ENCODE measurements at places on chromosomes 4 and X.

DNA sequence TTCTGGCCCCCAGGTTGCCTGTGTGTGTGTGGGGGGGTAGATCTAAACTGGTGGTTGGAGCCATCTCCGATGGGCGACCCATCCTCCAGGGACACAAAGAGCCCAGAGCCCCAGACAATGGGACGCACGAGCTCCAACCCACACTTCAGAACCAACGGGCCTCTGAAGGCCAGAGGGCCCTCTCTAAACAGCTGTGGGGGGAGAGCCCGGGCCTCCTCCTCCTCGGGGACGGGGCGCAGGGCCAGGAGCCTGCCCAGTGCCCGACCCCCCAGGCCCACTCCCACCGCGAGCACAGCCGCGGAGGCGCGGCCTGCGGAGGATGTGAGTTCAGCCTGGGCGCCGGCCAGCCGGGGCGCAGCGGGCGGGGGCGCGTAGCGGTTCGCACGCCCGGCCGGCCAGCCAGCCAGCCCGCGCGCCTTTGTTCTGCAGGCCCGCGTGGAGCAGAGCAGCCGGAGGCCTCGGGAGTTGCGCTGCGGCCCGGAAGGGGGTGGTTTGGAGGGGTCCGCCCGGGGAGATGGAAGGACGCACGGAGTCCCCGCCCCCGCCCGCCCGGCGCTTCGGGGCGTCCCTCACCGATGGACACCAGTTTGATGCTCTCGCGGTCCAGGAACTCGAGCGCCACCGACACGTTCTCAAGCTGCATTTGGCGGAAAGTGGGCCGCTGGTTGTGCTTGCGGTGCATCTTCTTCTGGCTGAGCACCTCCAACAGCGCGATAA lies 4.0 kb downstream of the FLNA start:
- DNase-seq = no peak

GRCh38 chr4:26215725-26216124 lies 105.1 kb upstream of the RBPJ start:
- no peak for DNase-seq

- no peak for DNase-seq
Observed at GRCh38 chrX:123271902-123272301, 87.8 kb downstream of the GRIA3 start.

GRCh38 chr4:102022343-102022742 lies 231.8 kb downstream of the BANK1 start:
- no peak for DNase-seq

GRCh38 chr4:22911285-22911684 lies 218.5 kb downstream of the GBA3 start:
- DNase-seq = no peak

GRCh38 chr4:133208694-133209285 lies 59.7 kb downstream of the PCDH10 start:
- no peak for DNase-seq

DNA sequence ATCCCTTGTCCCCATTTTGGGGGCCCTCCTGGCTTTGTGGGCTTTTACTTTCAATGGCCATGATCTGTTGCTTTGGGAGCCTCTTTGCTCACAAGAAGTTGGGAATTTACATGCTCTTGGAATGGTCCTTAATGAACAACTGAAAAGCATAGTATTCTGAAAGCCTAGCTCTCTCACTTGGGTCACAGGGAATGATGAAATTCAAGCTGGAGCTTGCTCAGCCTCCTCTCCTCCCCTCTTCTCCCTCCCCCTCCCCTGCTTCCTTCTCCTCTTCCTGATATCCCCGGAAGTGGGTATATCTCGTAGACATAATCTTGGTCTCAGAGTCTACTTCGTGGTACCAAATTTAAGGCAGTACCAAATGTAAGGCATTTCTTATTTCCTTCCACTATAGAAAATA lies 400.6 kb upstream of the NR3C2 start:
- no peak for DNase-seq

- DNase-seq = no peak
Observed at GRCh38 chrX:109710181-109710580, 22.9 kb downstream of the ACSL4 start.

DNA sequence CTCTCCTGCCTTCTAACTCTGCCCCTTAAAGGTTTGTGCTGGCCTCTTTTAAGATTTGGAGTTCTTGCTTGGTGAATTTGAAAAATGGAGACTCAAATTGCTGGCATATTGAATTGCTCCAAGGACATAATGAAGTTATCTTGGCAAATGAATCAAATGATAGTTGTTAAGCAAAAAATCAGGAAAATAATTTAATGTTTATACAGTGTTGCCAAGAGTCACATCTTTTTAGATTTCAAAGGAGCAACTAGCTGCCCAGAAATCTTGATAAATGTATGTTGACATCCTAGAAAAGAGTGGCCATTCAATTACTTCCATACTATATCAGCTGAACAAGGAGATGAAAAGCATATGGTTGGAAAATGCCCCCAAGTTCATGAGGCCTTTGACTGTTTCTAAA lies 610.0 kb upstream of the LCORL start:
- DNase-seq = no peak

DNA sequence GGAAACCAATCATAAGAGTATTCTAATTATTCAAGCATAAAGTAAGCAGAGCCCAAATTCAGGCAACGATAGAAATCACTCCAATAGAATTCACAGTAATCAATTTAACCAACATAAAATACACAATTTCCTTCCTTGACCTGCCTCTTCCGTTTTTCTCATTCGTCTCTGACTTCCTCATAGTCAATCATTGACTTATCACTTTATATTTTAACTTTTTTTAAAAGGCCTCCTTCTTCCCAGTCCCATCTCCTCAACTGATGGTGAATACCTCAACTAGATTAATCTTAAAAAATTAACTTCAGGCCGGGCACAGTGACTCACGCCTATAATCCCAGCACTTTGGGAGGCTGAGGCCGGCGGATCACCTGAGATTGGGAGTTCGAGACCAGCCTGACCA lies 13.3 kb downstream of the CNOT6L start:
- DNase-seq = no peak

DNA sequence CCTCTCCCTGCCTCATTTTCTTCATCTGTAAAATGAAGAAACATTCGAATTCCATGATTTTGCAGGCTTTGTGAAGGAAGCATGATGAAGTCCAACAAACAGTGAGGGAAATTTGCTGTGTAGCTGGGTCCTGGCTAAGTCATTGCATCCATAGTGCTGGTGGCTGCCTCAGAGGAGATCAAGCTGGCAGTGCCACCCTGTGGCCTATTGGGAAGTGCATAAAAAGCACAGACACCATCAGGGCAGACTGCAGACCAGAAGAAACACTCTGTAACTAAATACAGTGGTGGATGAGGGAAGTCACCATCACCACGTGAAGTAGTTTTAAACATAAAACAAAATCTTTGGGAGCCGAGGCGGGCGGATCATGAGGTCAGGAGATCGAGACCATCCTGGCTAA lies 40.7 kb upstream of the DDX3X start:
- DNase-seq = no peak

- no peak for DNase-seq
Observed at GRCh38 chr4:144313370-144313769, 172.9 kb upstream of the GYPA start.

- DNase-seq = no peak
Observed at GRCh38 chr4:26330946-26331345, 10.1 kb downstream of the RBPJ start.

GRCh38 chr4:48756689-48757220 lies 23.3 kb downstream of the FRYL start:
- DNase-seq = no peak

GRCh38 chr4:1208970-1209704 lies 36.8 kb upstream of the SPON2 start:
- DNase-seq = no peak

Measured in non-pigmented ciliary epithelial cell (primary cell).